Fibroblast of skin of left biceps (primary cell): ENCODE measurements at places on chromosomes 5 and 9.
A peak's percentile ranks its signal among the peaks of the same experiment; 100 is the strongest.

DNA sequence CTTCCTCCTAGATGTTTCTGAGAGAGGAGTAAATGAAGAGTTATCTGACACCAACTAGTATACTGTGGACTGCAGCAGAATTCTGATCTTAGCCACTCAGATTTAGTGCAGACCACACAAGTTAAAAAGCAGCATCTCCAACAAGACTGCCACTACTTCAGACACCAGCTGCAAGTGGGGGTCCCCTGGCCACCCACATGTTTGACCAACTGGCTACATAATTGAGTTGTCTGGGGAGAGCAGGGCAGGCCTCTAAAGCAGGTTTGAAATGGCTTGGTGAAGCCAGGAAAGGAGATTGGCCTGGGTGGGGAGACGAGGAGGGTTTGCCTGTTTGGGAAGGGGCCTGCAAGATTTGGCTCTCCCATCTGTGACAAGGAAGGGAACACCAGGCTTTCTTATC, 40.5 kb upstream of the FAM81B start:
- no peak for DNase-seq

DNA sequence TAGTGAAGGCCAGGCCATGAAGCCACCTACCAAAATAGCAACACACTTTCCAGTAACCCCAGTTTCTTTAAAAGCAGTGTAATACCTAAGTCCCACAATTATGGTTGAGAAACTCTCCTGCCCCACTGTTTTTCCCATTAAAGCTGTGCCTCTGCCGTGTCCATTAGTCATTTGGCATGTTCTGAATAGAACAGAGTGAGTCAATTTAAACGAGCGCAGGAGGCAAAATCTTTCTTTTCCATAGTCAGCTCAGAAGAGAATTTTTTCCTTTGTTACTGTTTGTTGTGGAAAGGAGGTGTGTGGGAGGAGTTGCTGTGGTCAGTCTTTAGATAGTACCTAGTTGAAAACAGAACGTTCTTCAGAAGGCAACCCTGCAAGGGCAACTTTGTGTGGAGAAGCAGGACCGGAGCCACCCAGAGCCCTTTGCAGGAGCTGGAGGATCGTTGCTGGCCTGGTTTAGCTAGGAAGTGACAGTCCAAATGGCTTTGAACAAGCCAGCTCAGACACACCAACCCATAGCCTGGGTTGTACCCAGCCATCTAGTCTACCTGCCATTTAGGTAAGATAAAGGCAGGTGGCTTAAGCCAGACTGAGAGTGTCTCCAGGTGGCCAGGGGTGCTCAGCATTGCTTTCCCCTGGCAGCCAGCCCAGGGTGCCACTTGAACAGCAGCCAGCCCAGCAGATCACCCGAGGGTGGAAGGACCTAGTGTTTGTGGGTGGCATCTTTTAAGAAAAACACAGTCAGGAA, 30.4 kb downstream of the GADD45G start:
- DNase-seq: peak; percentile 28

DNA sequence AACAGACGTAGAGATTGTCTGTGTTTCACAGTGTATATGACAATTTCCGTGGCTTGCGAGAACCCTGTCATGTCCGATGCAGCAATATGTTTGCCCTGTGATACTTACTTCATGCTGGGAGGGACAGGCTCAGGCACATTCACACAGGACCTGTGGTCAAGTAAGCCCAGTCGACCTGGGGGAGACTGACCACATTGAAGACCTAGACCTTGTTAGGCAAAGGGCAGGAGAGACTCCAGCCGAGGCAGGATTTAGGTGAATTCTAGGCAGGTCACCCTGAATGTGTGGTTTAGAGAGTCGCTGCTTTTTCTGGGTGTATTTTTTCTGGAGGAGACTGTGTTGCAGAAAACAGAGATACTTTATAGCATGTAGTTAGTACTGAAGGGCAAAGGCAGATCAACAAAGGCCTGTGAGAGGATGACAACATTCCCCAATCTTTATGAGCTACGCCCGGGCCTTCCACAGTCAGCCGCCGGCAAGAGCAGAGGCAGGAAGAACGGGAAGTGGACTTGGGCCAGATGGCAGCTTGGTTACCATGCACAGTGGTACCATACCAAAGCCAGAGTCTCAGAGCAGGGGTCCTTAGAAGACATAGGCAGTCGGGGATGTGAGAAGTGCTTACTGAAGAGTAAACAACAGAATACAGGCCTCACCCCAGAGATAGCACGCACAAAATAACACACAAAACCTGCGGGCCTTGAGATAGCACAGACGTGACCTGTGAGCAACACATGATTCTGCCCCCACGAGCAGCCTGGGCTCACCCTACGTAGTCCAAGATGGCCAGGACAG, 220.7 kb downstream of the CACNA1B start:
- no peak for DNase-seq

- no peak for DNase-seq
Observed at GRCh38 chr9:121910491-121911040, 182.5 kb downstream of the TTLL11 start.

GRCh38 chr5:81855591-81855990, 104.7 kb upstream of the SSBP2 start:
- no peak for DNase-seq

DNA sequence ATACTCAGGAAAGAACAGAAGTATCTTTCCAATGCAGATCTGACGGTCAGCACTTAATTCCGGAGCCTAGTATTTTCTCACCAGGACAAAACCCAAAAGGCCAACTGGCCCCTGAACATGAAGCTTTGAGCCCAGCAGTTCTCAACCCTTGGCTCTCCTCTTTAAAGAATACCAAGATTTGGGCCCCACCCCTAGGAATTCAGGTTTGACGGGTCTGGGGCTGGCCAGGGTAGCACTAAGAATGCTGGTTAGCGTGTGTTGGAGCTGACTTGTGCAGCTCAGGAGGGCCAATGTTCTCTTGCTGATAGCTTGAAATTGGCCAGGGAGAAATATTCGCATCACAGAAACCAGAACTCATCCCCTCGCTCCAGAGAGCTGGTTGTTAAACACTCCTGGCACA, 88.3 kb upstream of the PTCH1 start:
- DNase-seq: no peak

DNA sequence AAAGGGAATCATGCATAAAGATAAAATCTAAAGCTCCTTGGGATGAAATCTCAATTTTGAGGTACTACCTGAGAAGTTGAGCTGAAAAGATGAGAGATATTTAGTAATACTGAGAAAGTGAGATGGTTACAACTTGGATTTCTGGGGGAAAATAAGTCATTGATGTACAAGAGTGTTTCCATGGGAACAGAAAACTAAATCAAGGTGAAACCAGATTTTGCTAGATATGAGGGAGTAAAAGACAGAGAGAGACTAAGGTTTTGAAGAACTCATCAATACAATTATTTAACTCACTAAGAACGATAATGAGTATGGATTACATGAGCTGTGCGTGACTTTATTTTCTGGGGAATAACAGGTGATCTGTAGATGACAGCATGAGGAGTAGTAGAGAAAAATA, 10.2 kb upstream of the ST8SIA4 start:
- DNase-seq: no peak

DNA sequence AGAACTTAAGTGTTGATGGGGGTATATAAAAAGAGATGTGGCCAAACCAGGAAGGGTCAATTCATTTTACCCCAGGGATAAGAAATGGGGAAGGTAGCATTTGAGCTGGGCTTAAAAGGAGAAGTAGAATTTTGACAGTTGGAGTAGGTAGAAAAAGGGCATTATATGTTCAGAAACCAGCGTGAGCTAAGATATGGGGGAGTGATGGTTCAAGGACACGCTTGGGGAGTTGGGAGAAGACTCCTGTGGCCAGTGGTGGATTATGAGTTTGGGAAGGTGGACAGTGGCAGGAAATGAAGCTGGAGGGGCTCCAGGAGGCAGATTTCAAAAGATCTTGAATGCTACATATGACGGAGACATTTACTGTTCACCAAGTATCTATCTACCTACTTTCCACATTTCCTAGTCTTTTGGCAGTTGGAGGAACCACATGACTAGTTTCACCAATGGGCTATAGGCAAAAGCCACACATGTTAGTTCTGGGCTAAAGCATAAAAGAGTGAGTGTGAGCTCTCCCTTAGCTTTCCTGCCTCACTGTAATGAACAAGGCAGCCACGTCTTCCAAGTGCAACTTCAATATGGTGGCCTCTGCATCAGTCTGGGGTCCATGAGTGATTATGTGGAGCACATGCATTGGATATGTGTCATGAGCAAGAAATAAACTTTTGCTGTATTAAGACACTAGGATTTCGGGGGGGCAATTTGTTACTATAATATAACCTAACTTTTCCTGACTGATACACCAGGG, 15.7 kb upstream of the GSN start:
- DNase-seq: no peak
